GM23248 (cell line): ENCODE measurements at places on chromosomes 12 and 14. TPM values are rescaled to one million over a fixed set of nuclear protein-coding genes. Genes with fewer than 3 reads are reported as not detected.

DNA sequence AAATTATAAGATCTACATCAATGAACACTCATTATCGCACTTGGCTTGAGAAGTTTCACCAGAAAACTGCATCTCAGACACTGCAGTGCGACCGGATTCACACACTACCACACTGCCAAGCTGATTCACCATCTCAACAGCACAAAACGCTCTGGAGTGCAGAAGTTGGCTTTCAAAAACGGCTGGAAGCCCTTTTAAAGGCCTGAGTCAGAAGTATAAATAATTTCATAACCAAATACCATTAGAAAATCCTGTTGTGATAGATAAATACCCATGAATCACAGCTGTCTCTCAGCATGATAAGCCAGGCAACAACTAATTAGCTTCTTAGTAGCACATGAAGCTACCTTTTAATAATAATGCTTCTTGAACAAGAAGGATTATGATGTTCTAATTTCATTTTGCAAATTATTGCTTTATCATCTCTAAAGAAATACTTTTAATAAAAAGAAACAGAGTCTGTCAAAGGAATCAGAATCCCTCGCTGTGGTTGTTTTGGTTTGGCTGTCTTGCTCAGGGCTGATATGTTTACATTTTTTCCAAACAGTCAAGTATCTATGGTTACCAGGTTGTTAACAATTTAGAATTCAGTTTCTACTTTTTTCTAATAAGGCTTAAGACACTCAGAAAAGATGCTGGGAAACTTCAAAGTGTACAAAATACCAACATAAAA is 51.2 kb downstream of the SLC2A13 start:
- H3K27ac ChIP-seq: peak overlapping the region; percentile 69
- H3K4me1 ChIP-seq: peaks cover 20% of the 10 kb centered on the region
- H3K4me3 ChIP-seq: peak overlapping the region; percentile 19; the same call in 1 of the 2 replicates
- H3K36me3 ChIP-seq: no peaks in the 10 kb centered on the region
- no peaks in the 10 kb centered on the region for H3K27me3 ChIP-seq

- peak overlapping the region; percentile 96 for H3K27ac ChIP-seq
- DNase-seq: peak; percentile 50
- H3K4me1 ChIP-seq: peaks cover 34% of the 10 kb centered on the region
- H3K36me3 ChIP-seq: peaks cover 30% of the 10 kb centered on the region
- H3K4me3 ChIP-seq: peak overlapping the region; percentile 96; the same call in 1 of the 2 replicates
These were observed 4.3 kb downstream of the GAPDH start for GRCh38 chr12:6538420-6539313.

GRCh38 chr14:68726093-68726695 is 66.7 kb downstream of the ZFP36L1 start:
- no peak overlapping the region for H3K27ac ChIP-seq
- no peaks in the 10 kb centered on the region for H3K27me3 ChIP-seq
- no peaks in the 10 kb centered on the region for H3K4me1 ChIP-seq
- no peak overlapping the region for H3K4me3 ChIP-seq

DNA sequence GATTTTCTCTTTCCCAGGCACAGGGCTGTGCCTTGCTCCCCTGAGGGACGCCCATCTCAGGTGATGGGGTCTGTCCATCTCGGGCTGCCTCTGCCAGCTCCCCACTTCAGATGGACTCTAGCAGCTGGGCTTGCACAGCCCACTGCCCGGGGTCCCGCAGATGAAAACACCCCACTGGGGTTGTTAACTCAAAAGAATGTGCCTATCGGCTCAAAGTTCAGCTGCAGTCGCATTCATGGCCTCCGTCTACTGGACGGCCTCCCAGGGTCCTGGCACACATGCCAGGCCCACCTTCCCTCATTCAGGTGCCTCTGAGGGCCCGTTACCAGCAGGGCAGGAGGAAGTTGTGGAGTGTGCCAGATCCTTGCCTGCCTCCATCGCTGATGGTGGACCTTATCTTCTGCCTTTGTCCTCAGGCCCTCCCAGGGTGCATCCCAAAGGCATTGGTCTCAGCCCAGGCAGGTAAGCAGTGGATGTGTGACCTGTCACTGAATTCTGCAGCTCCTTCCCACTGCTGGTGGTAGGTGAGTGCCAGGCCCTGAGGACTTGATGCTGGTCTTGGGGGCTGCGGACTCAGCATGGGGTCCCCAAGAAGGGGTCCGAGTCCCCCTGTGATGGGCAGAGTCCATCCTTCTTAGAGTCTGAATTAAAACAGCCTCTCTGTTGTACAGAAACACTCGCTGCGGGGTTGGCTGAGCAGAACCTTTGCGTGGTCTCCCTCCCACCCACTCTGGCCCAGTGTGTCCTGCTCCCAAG is 324.6 kb upstream of the DIO3 start:
- no peak overlapping the region for H3K27ac ChIP-seq
- no peak for DNase-seq
- H3K4me1 ChIP-seq: no peaks in the 10 kb centered on the region
- no peak overlapping the region for H3K4me3 ChIP-seq
- no peaks in the 10 kb centered on the region; the same call in none of the 2 replicates for H3K27me3 ChIP-seq

DNA sequence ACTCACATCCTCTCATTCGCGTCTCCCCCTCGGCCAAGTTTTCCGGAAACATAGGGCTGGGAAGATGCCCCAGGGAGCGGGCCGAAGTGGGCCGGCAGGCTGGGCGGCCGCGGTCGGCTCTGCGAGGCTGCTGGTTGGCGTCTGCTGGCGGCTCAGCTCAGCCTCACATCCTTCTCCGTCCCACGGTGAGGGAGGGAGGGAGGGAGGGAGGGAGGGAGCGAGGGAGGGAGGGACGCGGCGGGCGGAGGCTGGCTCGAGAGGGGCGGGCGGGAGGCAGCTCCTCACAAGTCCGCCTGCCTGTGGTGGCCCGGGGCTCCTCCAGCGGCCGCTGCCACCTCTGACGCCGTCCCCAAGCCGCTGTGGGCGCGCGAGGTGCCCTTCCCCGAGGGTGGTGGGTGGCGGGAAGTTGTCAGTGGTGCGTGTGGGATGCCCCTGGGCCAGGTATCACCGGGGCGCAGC is 93.8 kb downstream of the RFLNA start:
- peak overlapping the region; percentile 92 for H3K27ac ChIP-seq
- DNase-seq: peak; percentile 95
- H3K36me3 ChIP-seq: peaks cover 8% of the 10 kb centered on the region; the same call in 1 of the 2 replicates
- peak overlapping the region; percentile 95 for H3K4me3 ChIP-seq
- peaks cover 50% of the 10 kb centered on the region for H3K4me1 ChIP-seq

- no peak for DNase-seq
- no peaks in the 10 kb centered on the region for H3K27me3 ChIP-seq
- H3K36me3 ChIP-seq: no peaks in the 10 kb centered on the region
- no peaks in the 10 kb centered on the region for H3K4me1 ChIP-seq
These were observed 20.1 kb downstream of the PLBD1 start for GRCh38 chr12:14547571-14547970.

- no peaks in the 10 kb centered on the region for H3K27me3 ChIP-seq
- no peak overlapping the region for H3K27ac ChIP-seq
- DNase-seq: no peak
- peaks cover 39% of the 10 kb centered on the region for H3K4me1 ChIP-seq
These were observed 233.6 kb upstream of the RGS6 start for GRCh38 chr14:71698673-71699072.

DNA sequence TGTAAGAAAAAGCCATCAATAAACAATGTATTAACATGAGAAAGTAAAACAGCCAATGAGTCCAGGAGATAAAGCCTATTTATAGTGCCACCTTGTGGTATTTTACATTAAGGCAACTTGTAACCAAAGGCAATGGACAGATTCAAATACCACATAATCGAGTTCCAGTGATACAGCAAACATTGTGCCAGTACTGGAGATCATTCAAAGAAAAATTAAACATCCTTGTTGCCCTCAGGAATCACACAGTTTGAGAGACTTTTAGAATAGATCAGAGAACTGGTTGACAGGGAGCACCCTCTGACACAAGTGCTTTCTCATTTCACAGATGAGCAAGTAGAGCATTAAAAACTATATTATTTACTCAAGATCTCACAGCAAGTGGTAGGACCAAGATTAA is 98.1 kb downstream of the DDHD1 start:
- no peaks in the 10 kb centered on the region for H3K36me3 ChIP-seq
- H3K27me3 ChIP-seq: no peaks in the 10 kb centered on the region
- peaks cover 13% of the 10 kb centered on the region for H3K4me1 ChIP-seq
- H3K27ac ChIP-seq: peak overlapping the region; percentile 95
- H3K4me3 ChIP-seq: peak overlapping the region; percentile 52

- no peak overlapping the region for H3K27ac ChIP-seq
- H3K4me1 ChIP-seq: peaks cover 4% of the 10 kb centered on the region; the same call in 1 of the 2 replicates
- H3K36me3 ChIP-seq: peaks cover 42% of the 10 kb centered on the region
- no peak overlapping the region for H3K4me3 ChIP-seq
- no peaks in the 10 kb centered on the region for H3K27me3 ChIP-seq
- DNase-seq: no peak
These were observed 19.9 kb downstream of the RPS6KL1 start for GRCh38 chr14:74902941-74903705.

DNA sequence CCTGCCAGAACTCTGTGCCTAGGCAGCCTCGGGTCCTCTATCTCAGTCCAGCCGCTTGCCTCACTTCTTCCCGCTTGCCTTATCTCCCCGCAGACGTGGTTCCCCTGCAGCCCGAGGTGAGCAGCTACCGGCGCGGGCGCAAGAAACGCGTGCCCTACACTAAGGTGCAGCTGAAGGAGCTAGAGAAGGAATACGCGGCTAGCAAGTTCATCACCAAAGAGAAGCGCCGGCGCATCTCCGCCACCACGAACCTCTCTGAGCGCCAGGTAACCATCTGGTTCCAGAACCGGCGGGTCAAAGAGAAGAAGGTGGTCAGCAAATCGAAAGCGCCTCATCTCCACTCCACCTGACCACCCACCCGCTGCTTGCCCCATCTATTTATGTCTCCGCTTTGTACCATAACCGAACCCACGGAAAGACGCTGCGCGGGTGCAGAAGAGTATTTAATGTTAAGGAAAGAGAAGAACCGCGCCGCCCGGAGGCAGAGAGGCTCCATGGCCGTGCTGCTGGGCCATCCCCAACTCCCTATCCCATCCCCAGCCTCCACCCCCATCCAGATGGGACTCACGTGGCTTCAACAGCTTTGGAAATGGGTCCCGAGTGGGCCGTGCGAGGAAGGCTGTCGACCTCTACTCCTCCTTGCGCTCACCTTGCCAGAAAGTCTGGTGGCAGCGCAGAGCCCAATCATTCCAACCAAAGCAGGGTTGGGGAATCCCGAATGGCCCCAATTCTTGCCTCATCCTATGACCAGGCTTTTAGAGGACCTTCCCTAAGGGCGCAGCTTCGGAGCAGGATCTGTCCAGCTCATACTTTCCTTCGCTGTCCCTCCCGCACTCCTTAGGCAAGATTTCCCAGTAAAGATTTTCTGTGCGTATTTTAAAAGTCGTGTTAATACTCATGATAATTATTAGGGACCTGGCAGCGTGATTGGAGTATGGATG is 6.5 kb downstream of the HOXC13 start:
- H3K4me3 ChIP-seq: no peak overlapping the region
- DNase-seq: peak; percentile 33
- H3K36me3 ChIP-seq: no peaks in the 10 kb centered on the region
- H3K27ac ChIP-seq: no peak overlapping the region
- peaks cover 94% of the 10 kb centered on the region for H3K27me3 ChIP-seq

DNA sequence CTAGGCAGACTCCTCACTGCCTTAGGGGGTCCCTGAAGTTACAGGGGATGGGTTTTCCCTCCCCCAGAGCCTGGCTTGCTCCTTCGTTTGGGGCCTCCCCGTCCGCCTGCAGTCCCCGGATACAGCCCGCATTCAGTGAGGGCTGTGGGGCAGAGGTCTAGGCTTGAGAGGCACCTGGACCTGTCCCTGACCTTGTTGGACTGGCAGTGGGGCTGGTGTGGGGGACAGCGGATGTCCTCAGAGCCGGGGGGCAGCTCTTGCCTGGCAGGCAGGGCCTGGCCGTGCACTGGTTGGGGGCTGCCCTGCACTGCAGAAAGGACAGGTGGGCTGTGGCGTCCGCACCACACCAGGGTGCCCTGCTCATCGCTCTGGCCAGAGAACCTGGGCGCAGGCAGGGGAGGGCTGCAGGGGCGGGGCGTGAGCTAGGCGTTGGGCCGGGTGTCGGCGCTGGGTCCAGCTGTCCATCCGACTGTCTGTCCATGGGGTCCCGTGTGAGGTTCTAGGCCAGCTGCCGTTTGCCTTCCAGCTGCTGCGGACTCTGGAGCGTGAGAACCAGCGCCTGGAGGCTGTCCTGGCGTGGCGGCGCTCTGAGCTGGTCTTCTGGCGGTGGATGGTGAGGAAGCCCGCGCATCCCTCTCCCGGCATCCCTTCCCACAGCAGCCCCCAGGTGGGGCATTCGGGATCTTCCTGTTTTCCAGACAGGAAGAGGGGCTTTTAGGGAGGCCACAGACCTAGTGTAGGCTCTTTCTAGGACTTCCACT is 6.0 kb downstream of the TEDC1 start:
- no peaks in the 10 kb centered on the region for H3K36me3 ChIP-seq
- no peak for DNase-seq
- no peaks in the 10 kb centered on the region for H3K27me3 ChIP-seq

DNA sequence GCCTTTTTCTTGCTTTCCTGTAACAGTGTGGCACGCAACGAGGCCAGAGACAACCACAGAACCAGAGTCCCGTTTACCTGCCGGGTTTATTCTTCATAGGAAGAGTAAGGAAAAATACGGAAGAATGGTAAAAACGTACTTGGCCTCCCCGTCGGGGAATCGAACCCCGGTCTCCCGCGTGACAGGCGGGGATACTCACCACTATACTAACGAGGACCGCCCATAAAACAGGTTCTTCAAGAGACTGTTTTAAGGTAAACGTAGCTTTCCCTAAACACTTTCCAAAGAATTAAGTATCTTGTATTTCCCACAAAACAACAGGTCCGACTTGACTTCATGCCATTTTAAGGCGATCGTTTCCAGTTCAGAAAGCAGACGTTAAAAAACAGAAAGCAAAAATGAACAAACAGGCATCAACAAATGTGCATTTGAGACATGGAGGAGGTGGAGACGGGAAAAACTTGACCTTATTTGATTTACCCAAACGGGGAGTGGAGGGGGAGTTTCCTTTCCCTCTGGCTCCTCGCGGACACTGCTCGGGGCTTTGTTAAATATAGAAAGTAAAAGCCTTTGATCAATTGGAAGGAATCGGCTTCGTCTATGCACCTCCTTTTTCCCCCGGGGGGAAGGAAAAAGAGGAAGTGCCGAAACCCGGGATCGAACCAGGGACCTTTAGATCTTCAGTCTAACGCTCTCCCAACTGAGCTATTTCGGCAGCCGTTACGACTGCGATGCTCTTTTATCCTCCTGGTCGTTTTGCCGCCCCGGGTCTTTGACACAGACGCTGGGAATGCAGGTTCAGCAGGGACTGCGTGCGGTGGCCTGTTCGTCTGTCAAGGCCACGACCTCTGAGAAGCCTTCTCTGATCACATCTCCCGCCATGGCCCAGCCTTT is 13.0 kb upstream of the UBC start:
- peak overlapping the region; percentile 73 for H3K27ac ChIP-seq
- peak overlapping the region; percentile 89 for H3K4me3 ChIP-seq
- H3K4me1 ChIP-seq: peaks cover 15% of the 10 kb centered on the region
- peak; percentile 89 for DNase-seq

- peak; percentile 77 for DNase-seq
- H3K27ac ChIP-seq: no peak overlapping the region
- H3K4me3 ChIP-seq: no peak overlapping the region
- no peaks in the 10 kb centered on the region for H3K36me3 ChIP-seq
These were observed 116.5 kb downstream of the GPHN start for GRCh38 chr14:66624336-66624937.

Gene TSPAN19
- total RNA-seq: not detected in 2 replicates
